ENCODE measurements at places on chromosomes 3 and 15. TPM values are rescaled to one million over a fixed set of nuclear protein-coding genes. Genes with fewer than 3 reads are reported as not detected.
A peak's percentile ranks its signal among the peaks of the same experiment; 100 is the strongest.

Gene SENP8
- total RNA-seq = 3.3 TPM

Gene EAF2
- 1.6 TPM for total RNA-seq

- no peaks in the 10 kb centered on the region for H3K27me3 ChIP-seq
- H3K4me1 ChIP-seq = no peaks in the 10 kb centered on the region
- H3K4me3 ChIP-seq = no peak overlapping the region
- no peak for DNase-seq
- H3K27ac ChIP-seq = no peak overlapping the region
- no peaks in the 10 kb centered on the region for H3K36me3 ChIP-seq
Observed at GRCh38 chr3:110755345-110755744, 316.3 kb upstream of the NECTIN3 start.

- H3K27me3 ChIP-seq = no peaks in the 10 kb centered on the region
- DNase-seq = no peak
- H3K27ac ChIP-seq = peak overlapping the region; percentile 65
- no peak overlapping the region for H3K4me3 ChIP-seq
Observed at GRCh38 chr3:120497336-120497735, 46.5 kb upstream of the FSTL1 start.

DNA sequence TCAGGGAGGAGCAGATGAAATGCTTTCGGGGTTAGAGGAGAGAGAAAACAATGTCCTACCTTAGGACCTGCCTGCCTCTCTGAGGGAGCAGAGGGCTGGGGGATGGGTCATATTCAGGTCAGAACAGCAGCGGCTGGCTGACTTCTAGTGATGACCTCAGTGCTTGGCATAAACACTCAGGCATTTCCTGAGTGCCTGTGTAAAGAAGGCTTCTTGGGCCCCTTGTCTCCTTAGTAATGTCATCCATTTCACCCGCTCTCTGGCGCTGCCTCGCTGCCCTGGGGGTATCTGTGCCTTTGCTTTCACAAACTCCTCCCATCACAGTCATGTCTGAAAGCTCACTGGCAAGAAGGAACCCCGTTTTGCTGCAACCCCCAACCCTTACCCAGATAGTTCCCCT, 82.9 kb upstream of the GSK3B start:
- peak; percentile 63 for DNase-seq
- no peaks in the 10 kb centered on the region for H3K36me3 ChIP-seq
- peaks cover 11% of the 10 kb centered on the region for H3K4me1 ChIP-seq
- no peaks in the 10 kb centered on the region for H3K27me3 ChIP-seq
- H3K27ac ChIP-seq = peak overlapping the region; percentile 17
